Activated naive CD4-positive, alpha-beta T cell treated with anti-CD3 and anti-CD28 coated beads, Interleukin-2, amount 50 U/mL, for 72 hours (primary cell): ENCODE measurements at places on chromosomes 3 and 15.

GRCh38 chr3:39185959-39186691 lies 6.3 kb downstream of the XIRP1 start:
- peak; percentile 49 for DNase-seq

DNA sequence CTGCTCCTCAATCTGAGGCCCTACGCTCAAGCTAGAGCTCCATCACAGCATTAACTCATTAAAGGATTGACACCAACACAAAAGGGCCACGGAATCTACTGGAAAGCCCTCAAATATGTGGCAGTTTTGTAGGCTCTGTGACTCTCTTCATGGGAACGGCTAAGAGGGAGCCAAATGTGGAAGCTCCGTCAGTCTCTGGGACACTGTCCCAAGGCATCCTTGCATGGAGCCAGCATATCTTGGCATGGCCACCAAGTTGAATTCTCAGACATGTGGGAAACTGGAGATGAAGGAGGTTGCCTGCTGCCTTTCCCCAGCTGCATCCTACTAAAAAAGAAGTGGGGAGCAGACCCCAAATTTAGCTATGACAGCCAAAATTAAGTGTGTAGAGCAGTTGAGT lies 296.9 kb downstream of the NTRK3 start:
- DNase-seq = no peak

GRCh38 chr3:128155616-128156360 lies 2.5 kb downstream of the EEFSEC start:
- no peak for DNase-seq

DNA sequence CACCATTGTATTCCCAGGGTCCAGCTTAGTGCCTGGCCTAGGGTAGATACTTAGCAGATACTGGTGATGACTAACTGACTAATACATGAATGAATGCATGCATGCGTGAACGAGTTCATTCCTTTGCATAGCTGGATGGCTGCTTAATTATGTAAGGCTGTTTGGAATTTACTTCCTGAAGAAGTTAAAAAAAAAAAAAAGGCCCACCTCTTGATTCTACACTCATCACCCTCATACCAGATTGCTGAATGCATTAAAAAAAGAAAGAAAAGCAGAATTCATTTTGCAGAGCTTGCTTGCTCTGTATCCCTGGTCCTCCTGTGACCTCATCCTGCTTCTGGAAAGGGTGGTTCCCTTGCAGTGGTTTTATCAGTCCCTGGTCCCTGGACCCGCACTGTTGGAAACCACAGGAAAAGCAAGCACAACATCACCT lies 277.6 kb upstream of the CFAP20DC start:
- DNase-seq = no peak

DNA sequence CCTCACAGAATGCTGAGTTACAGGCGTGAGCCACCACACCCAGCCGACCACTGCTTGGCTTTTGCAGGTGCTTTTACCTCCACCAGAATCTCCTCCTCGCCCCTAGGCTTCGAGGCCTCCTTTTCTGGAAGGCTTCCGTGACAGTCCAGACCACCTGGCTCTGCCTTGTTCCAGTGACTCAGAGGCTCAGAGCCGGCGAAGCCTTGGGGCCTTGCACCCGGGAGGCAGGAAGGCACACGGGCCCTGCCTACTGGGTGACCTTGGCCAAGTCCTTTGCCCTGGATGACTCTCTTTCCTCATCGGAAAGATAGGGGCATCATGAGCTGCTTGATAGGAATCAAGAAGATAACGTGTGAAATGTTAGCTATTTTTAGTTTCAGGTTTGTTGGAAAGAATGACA lies 31.3 kb upstream of the FURIN start:
- DNase-seq = no peak

DNA sequence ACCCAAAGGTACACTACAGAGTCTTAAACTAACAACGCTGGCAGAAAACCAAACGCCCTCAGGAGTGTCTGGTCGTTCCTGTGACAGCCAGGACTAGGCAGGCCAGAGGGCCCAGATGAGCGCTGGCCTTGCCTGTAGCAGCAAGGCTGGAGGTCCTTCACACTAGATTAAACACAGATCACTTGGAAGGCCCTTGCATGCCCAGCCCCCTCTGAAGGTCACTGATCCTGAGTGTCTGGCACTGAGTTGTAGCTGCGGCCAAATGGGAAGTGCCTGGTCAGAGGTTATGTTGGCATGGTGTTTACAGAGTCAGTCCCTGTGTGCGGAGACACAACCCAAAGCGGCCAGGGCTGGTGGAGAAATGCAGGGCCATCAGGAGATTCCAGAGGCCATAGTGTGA lies 58.9 kb downstream of the ZNF621 start:
- no peak for DNase-seq

GRCh38 chr3:105448338-105448982 lies 81.8 kb downstream of the ALCAM start:
- DNase-seq = no peak

- DNase-seq = no peak
Observed at GRCh38 chr3:154018100-154018696, 103.0 kb upstream of the ARHGEF26 start.

- DNase-seq = no peak
Observed at GRCh38 chr15:75923756-75924155, 20.1 kb downstream of the FBXO22 start.

- no peak for DNase-seq
Observed at GRCh38 chr3:102614021-102614569, 179.3 kb downstream of the ZPLD1 start.

GRCh38 chr3:136893848-136894443 lies 31.9 kb downstream of the NCK1 start:
- no peak for DNase-seq

DNA sequence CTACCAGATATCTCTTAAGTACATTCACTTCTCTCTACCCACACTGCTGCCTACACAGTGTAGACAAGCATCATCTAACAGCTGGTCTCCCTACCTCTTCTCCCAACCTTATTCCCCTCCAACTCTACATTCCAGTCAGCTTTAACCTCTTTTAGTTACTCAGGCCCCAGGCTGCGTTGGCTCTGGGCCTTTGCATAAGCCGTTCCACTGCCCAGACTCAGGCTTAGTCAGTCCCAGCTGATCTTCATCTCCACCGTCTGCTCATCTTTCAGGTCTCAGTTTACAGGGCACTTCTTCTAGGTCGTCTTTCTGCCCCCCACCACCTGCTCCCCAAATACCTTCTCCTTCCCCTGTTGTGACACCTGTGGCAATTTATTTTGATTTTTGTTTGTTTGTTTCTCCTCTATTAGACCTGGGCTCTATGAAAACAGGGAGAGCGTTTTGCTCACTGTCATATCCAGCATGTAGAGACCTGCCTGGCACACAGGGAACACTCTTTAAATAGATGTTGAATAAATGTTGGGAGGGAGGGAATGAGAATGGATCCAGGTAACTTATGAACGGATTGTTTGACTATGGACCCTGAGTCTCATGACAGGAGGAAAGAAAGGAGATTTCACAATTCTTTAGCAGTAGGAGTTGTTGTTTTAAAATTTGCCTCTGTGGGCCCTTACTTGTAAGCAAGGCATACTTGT lies 11.1 kb downstream of the SLC27A2 start:
- no peak for DNase-seq

- DNase-seq = no peak
Observed at GRCh38 chr3:117322866-117323265, 613.3 kb downstream of the TUSC7 start.

GRCh38 chr3:105103139-105103538 lies 263.6 kb upstream of the ALCAM start:
- DNase-seq = no peak

- DNase-seq = no peak
Observed at GRCh38 chr3:28267984-28268849, 26.8 kb downstream of the CMC1 start.

- DNase-seq = peak; percentile 95
Observed at GRCh38 chr3:69051756-69052471, at the start of gene TMF1. TSS of gene TMF1 (minus strand) at chr3:69052333. CDS start at chr3:69052086, 247 bp downstream.

GRCh38 chr15:99424978-99425656 lies 140.7 kb upstream of the MEF2A start:
- peak; percentile 59 for DNase-seq

DNA sequence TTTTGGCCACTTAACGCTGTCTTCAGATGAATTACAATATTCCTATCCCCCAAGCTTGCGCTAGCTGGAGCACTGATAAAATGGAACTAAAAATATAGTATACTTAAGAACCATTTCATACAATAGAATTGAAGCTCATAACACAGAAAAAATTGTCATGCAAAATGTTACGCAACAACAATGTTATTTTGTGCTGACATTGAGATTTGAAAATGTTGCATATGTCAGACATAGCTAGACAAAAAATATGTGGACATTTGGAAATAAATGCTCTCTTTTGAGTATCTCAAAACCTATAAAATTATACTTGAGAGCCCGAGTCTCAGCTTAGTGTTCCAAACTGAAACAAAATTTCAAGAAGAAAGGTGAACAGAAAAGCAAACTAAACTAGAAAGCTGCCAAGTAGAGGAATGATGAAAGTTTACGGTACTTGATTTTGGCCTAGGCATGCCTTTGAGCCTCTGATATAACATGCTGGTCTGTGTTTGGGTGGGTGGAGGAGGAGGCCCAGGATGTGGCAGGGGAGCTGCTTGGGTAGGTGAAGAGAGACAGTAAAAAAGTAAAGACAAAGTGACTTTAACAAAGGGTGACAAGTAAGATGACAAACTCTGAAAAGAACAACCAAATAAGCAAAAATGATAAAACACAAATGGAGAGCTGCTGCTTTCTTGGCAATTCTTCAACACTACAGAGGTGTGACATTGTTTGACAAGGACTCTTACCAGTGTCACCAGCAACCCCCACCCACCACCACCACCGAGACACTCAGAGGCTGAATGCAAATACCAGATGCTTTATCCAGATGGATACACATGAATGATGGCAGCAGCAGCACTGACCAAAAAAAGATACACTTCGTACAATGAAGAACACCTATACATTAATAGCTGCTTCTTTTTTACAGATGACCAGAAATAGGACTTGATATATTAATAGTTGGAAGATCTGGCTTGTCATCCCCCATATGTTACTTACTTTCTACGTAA lies 129.3 kb upstream of the FEZF2 start:
- no peak for DNase-seq

- peak; percentile 42 for DNase-seq
Observed at GRCh38 chr3:48952510-48953118, 34.0 kb downstream of the ARIH2 start.

DNA sequence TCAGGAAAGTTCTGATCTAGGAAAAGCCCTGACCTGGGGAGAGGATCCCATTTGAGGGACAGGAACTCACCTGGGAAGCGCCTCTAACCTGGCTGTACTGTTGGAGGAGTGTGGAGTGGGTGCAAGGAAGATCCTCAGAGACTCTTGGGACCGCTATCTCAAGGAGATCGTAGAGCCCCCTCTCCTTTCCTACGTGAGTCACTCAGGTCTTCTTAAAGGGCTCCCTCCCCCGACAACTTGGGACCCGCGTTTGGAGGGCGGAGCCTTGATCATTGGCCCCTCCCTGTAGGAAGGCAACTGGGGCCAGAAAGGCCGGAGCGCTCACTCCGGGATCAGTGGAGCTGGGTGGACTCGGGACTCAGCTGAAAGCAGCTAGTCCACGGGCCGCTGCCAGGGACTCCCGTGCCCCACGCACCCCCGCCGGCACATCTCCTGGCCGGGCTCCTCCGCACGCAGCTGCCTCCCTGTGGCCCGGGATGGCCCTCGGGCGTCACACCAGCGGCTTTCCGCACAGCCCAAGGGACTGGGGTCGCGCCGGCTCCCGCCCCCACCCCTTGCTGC lies 520 bp downstream of the SLC26A6 start:
- DNase-seq = peak; percentile 58

GRCh38 chr3:152087153-152087552 lies 181.6 kb upstream of the MBNL1 start:
- DNase-seq = no peak

DNA sequence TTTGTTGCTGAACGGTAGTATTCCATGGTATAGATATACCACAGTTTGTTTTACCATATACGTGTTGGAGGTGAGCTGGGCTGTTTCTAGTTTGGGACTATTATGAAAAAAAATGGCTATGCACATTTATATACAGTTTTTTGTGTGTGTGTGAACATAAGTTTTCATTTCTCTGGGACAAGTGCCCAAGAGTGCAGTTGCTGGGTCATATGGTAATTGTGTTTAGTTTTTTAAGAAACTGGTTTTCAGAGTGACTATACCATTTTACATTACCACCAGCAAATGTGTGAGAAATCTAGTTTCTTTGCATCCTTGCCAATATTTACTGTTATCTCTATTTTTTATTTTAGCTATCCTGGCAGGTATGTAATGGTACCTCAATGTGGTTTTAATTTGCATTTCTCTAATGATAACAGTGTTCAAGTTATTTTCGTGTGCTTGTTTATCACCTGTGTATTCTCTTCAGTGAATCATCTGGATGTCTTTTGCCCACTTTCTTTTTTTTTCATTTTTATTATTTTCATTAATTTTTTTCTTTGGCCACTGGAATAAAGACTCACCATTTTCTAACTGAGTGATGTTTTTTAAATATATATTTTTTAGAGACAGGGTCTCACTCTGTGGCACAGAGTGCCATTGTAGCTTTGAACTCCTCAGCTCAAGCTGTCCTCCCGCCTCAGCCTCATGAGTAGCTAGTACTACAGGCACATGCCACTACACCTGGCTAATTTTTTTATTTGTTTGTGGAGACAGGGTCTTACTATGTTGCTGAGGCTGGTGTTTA lies 75.3 kb downstream of the ZNF609 start:
- DNase-seq = no peak

DNA sequence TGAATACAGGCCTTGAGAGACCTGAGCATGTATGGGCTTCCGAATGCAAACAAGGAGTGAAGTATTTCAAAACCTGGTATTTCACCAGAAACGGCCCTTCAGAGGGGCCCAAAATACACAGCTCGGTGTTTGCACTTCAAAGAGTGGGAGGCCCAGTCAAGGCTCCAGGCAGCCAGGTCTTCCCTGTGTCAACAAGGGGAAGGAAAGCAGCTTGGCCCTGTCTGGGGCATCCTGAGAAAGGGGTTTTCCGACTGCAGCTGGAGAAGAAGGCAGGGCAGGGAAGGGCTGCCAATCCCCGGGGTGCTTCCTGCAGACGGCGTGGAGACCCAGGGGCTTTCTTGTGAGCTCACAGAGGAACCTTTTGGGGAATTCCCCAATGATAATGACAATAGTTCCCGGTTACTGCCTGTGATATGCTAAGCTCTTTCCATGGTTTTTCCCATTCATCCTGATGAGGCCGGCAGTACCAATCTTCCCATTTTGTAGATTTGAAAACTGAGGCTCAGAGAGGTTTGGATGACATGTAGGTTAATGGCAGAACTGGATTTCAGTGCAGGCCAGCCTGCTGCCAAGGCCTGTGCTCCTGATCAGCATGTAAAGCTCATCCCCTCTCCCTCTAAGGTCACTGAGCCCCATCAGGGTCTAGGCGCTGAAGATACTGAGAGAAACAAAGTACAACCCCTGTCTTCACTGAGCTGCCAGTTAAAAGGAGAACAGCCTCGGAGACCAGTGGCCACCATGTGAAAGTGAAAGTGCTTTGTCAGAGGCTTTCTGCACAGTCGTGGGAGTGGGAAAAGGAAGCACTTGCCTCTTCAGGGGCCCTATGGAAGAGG lies 43.0 kb upstream of the TLE3 start:
- peak; percentile 11 for DNase-seq

DNA sequence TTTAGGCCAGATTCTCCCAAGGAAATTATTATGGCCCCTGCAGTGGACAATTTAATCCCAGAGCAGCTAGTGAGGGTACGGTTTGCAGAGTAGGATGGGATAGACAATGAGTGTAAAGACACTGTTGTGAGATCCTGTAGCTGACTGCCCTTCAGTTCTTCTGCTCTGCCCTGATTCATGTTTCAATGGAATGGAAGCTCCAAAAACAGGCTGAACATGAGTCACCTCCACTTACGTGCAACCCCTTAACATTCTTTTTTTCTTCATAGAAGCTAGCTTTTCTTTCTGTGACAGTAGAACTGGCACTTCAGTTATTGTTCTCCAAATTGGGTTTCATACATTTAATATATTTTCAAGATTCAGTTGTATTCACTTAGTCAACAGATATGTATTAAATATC lies 32.1 kb downstream of the CLDN18 start:
- no peak for DNase-seq

- DNase-seq = no peak
Observed at GRCh38 chr3:27680517-27681246, 41.4 kb downstream of the EOMES start.
